ENCODE measurements at places on chromosomes 11 and 22. TPM values are rescaled to one million over a fixed set of nuclear protein-coding genes. Genes with fewer than 3 reads are reported as not detected.

Gene KCNK7
- 0.59 TPM for total RNA-seq

Gene TPBGL
- not detected for total RNA-seq

Gene C22orf31
- total RNA-seq = not detected

Gene SIAE
- 4.0 TPM for total RNA-seq

Gene RASSF10
- not detected for total RNA-seq

Gene CALCA
- not detected for total RNA-seq

Gene GRAMD1B
- 27.9 TPM for total RNA-seq

Gene PHETA2
- total RNA-seq = 3.1 TPM

Gene ZNF280A
- not detected for total RNA-seq

GRCh38 chr11:99812516-99812915 lies 791.8 kb downstream of the CNTN5 start:
- H3K27ac ChIP-seq = no peak overlapping the region
- no peak for DNase-seq
- no peak overlapping the region for H3K4me3 ChIP-seq
- no peaks in the 10 kb centered on the region for H3K36me3 ChIP-seq
- no peaks in the 10 kb centered on the region for H3K4me1 ChIP-seq

DNA sequence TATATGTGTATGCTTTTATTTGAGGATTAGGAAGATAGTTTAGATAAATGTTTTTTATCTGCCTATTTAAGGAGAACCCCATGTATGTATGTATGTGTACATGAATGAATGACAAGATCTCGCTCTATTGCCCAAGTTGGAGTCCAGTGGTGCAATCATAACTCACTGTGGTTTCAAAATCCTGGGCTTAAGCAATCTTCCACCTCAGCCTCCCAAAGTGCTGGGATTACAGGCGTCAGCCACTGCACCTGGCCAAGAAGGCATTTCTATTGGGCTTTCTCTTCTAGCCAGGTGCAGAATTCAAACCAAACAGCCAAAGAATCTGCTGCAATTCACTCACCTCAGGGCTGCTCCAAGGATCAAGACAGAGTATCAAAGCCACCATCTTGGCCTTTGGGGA lies 25.5 kb upstream of the DGKZ start:
- no peak for DNase-seq
- no peak overlapping the region for H3K4me3 ChIP-seq
- no peaks in the 10 kb centered on the region for H3K36me3 ChIP-seq
- no peaks in the 10 kb centered on the region for H3K27me3 ChIP-seq

GRCh38 chr22:44588348-44588747 lies 90.3 kb upstream of the RTL6 start:
- no peak overlapping the region for H3K4me3 ChIP-seq
- H3K27ac ChIP-seq = no peak overlapping the region
- H3K4me1 ChIP-seq = no peaks in the 10 kb centered on the region
- no peaks in the 10 kb centered on the region for H3K36me3 ChIP-seq
- H3K27me3 ChIP-seq = no peaks in the 10 kb centered on the region
- no peak for DNase-seq

DNA sequence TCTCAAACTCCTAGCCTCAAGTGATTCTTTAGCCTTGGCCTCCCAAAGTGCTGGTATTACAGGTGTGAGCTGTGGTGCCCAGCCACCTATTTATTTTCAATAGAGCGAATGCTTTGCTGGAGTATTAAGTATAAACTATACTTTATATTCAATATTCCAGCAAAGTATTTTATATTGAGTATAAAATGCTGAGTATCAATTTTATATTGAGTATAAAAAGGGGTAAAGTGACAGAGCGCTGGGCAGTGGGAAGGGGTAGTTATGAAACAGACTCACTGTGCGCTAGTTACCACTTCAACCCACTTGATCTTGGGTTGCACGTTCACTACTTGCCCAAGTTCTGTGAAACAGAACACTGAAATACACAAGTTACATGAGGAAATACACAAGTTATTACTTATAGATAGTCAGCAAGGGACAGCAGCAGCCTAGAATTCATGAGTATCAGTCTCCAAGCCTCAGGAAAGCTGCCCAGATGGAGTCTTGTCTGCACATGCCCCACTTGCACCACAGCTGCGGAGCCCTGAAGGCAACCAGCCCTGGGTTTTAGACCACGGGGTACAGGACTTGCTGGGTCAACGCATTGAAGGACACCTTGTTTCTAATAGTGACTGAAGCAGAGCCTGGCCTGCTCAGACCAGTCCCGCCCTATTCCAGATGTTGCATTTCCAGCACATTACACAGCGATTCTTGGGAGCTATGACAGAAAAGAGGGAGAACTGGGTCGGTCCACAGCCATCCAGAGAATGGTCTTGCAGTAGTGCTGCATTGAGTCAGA lies 51.6 kb upstream of the SYT13 start:
- no peak overlapping the region for H3K4me3 ChIP-seq
- H3K4me1 ChIP-seq = peaks cover 4% of the 10 kb centered on the region
- no peaks in the 10 kb centered on the region for H3K27me3 ChIP-seq

DNA sequence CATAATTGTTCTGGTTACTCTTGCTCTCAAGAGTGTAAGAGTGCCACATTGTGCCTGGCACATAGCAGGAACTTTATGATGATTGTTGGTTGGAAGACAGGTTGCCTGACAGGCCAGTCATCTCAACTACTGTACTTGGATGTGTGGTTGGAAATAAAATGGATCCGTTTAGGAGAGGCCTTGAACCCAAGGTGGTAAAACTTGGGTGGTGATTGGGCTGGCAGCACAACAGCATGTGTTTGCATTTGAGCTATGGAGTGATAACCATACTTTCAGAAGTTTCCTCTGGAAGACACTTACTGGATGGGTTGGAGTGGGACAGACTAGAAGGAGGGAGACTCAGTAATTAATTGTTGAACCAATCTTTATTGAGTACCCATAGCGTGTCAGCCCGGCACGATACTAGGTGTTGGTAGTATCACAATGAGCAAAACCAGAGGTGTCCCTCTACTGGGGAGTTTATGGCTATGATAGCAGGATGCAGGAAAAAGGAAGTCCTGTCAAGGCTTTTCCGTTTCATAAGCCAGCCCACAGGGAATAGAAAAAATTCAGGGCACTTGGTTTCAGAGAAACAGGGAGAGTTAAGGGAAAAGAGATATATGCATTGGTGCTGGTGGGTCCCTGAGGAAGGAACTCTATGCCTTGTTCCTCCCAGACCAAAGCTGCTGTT lies 3.1 kb upstream of the TMEM109 start:
- H3K27me3 ChIP-seq = no peaks in the 10 kb centered on the region
- H3K36me3 ChIP-seq = no peaks in the 10 kb centered on the region
- DNase-seq = no peak
- peaks cover 45% of the 10 kb centered on the region for H3K4me1 ChIP-seq
- no peak overlapping the region for H3K4me3 ChIP-seq

DNA sequence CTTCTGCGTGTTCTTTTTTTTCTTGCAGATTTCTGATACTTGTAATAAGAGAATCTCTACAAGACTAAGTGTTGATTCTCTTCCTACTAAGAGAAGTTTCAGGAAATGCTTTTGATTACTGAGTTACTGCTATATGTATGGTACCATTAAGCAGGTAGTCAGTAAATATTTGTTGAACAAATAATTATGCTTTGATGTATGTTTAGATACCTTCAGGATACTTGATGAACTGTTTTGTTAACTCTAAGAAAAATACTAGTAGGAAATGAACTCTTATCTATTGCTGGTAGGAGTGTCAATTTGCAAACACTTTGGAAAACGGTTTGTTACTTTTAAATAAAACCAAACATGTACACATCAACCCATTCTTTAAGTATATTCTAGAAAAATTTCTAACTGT lies 90.6 kb downstream of the TMEM135 start:
- no peaks in the 10 kb centered on the region for H3K4me1 ChIP-seq
- H3K36me3 ChIP-seq = no peaks in the 10 kb centered on the region
- no peaks in the 10 kb centered on the region for H3K27me3 ChIP-seq
- H3K4me3 ChIP-seq = no peak overlapping the region
- no peak overlapping the region for H3K27ac ChIP-seq

DNA sequence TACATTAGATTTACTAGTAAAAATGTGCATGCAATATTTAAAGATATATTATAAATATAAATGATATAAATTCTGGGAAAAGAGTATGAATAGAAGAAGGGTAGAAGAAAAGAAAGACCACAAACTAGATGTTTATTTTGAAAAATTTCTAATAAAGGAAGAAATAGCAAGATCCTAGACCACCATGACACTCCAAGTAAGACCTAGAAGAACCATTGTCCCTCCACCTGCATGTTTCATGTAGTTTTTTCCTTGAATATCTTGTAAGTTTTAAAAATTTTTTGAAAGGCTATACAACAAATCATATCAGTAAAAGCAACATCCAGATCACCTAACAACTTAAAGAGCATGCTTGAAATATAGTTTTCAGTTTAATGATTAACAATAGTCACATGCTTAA lies 46.8 kb downstream of the ARHGAP32 start:
- H3K27me3 ChIP-seq = no peaks in the 10 kb centered on the region
- H3K4me1 ChIP-seq = no peaks in the 10 kb centered on the region
- H3K4me3 ChIP-seq = no peak overlapping the region

DNA sequence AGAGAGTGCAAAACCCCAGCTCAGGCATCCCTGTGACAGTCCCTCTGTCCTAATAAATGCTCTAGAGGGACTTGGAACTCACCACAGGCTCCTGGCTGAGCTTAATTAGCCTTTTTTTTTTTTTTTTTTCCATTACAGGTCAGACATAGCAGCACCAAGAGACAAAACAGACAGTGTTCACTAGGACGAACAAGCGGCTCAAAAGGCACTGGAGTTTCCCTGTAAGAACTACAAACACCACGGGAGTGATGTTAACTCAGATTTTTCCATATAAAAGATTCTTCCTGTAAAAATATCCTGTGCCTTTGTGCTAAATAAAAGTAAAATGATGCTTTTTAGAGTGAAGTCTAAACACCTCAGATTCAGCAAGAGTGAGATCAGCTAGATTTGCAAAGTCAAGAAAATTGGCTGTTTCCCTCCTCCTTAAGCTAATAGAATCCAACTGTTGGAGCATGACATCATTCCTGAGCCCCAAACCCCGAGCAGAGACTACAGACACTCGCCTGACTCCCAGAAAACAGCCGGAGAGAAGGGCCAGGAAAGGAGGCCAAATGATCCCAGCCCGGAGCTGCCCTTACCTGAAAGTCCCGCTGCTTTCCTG lies 101.0 kb upstream of the AKIP1 start:
- no peak overlapping the region for H3K4me3 ChIP-seq
- DNase-seq = no peak
- H3K4me1 ChIP-seq = peaks cover 5% of the 10 kb centered on the region
- no peak overlapping the region for H3K27ac ChIP-seq

DNA sequence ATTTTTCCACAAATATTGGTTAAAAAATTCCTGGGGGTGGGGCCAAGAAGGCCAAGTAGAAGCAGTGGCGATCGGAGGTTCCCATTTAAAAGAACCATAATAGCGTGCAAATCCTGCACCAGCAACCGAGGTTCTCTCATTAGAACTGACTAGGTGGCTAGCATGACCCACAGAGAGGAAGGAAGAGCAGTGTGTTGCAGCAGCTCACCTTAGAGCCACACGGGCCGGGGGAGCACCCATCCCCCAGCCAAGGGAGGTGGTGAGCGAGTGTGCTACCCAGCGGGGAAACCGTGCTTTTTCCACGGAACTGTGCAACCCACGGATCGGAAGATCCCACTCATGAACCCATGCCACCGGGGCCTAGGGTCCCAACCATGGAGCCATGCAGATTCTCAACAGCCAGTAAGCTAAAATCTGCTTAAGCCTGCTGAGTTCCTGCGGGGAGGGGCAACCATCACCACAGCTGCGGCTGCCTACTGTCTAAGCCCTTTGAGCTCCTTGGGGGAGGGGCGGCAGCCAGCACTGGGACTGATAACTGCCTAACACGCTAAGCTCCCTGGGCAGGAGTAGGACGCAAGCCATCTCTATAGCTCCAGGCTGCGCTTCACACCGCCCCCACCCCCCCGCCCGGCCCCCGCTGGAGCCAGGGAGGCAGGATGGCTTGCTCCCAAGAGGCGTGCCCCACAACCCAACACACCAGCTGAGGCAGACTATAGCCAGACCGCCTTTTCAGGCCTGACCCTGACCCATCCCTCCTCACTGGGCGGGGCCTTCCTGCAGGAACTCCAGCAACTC lies 21.0 kb upstream of the HTATIP2 start:
- no peak overlapping the region for H3K4me3 ChIP-seq
- no peaks in the 10 kb centered on the region for H3K4me1 ChIP-seq
- no peaks in the 10 kb centered on the region for H3K36me3 ChIP-seq
- peaks cover 17% of the 10 kb centered on the region for H3K27me3 ChIP-seq
- H3K27ac ChIP-seq = no peak overlapping the region
- DNase-seq = no peak

DNA sequence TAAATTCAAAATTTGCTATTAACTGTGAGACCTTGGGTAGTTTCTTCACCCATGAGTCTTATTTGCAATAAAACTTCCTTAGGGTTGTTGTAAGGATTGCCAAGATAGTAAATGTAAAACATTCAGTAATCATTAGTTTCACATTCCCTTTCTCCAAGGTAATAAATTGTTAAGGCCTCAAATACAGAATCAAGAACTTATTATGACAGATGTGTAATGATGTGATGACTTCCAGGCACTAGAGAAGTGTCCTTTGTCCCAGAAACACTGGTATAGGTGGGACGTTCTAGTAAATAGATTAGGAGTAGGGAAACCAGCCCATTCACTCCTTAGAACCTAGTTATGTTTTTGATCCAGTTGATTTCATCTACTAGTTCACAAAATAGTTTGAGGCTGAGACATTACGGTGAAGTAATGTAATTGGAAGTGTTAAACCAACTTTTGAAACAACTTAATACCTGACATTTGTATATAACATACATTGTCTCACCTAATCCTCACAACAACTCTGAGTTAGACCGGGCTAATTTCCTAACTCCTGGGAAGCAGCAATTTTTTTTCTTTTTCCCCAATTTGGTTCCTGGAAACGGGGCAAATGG lies 25.5 kb downstream of the CTNND1 start:
- no peaks in the 10 kb centered on the region for H3K27me3 ChIP-seq
- H3K27ac ChIP-seq = no peak overlapping the region
- no peak for DNase-seq
- no peak overlapping the region for H3K4me3 ChIP-seq
- H3K36me3 ChIP-seq = no peaks in the 10 kb centered on the region

- no peaks in the 10 kb centered on the region for H3K27me3 ChIP-seq
- no peak for DNase-seq
- no peaks in the 10 kb centered on the region for H3K4me1 ChIP-seq
- H3K4me3 ChIP-seq = no peak overlapping the region
These were observed 2.9 kb downstream of the PLAAT3 start for GRCh38 chr11:63611395-63611747.

DNA sequence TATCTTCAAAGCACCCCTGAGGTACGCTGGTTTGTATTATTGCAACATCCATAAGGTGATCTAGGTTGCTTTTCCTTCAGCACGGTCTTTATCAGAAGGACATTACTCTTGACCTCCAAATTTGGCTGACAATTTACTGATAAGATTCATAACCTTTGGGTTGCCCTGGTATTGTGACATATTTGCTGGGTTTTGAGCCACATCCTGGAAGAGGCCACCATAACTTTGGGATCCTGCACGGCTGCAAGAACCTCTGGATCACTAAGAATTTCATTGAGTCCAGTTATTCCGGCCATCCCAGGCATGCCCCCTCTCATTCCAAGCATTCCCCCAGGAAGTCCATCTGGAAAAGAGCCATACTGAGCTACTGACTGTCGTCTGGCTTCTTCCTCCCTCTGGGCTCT lies 6.5 kb upstream of the PLET1 start:
- no peaks in the 10 kb centered on the region for H3K36me3 ChIP-seq
- H3K27me3 ChIP-seq = no peaks in the 10 kb centered on the region
- no peaks in the 10 kb centered on the region for H3K4me1 ChIP-seq
- no peak for DNase-seq
